Cardiac ventricle fibroblast (primary cell): ENCODE measurements at places on chromosomes 7 and 10. TPM values are rescaled to one million over a fixed set of nuclear protein-coding genes. Genes with fewer than 3 reads are reported as not detected.

The ANXA7 gene
- 55.0 and 56.0 TPM in 2 replicates for total RNA-seq

The CPN1 gene
- not detected in 2 replicates for total RNA-seq

The ZNF37A gene
- 13.0 and 15.3 TPM in 2 replicates for total RNA-seq

The CCDC7 gene
- total RNA-seq, result 4.6 and 7.4 TPM in 2 replicates

The CRHR2 gene
- not detected in 2 replicates for total RNA-seq

The FBXL13 gene
- 1.00 and 4.4 TPM in 2 replicates for total RNA-seq

The DOCK4 gene
- total RNA-seq, result 6.3 and 11.2 TPM in 2 replicates

The GPR26 gene
- total RNA-seq, result not detected in 2 replicates

The APBB1IP gene
- total RNA-seq, result 7.2 and 8.4 TPM in 2 replicates

The R3HCC1L gene
- total RNA-seq, result 5.0 and 10.0 TPM in 2 replicates

The CYP26A1 gene
- not detected in 2 replicates for total RNA-seq

The EPHB6 gene
- total RNA-seq, result 42.4 and 74.3 TPM in 2 replicates

The SLC26A3 gene
- not detected in 2 replicates for total RNA-seq

The NKX6-2 gene
- total RNA-seq, result not detected in 2 replicates

The CYP26C1 gene
- under 0.01 and 0.05 TPM in 2 replicates for total RNA-seq

The CPA1 gene
- not detected in 2 replicates for total RNA-seq

The MYL10 gene
- not detected in 2 replicates for total RNA-seq

The PDCD4 gene
- 80.8 and 81.2 TPM in 2 replicates for total RNA-seq

The AKR1C4 gene
- total RNA-seq, result not detected in 2 replicates

The GIMAP4 gene
- total RNA-seq, result 0.54 and 0.56 TPM in 2 replicates

The MSMB gene
- total RNA-seq, result not detected in 2 replicates

The LGI1 gene
- total RNA-seq, result not detected in 2 replicates

The DNAH11 gene
- not detected in 2 replicates for total RNA-seq

The SEMA4G gene
- total RNA-seq, result 0.94 and 1.8 TPM in 2 replicates

The CYP2E1 gene
- total RNA-seq, result 0.64 and 2.2 TPM in 2 replicates

The EEPD1 gene
- total RNA-seq, result 5.3 and 5.6 TPM in 2 replicates

The NRCAM gene
- total RNA-seq, result 26.5 and 33.5 TPM in 2 replicates

The HYAL4 gene
- not detected in 2 replicates for total RNA-seq

The HOXA1 gene
- total RNA-seq, result not detected in 2 replicates

The CFAP46 gene
- total RNA-seq, result 0.49 and 0.69 TPM in 2 replicates

The PRPS1L1 gene
- not detected in 2 replicates for total RNA-seq

The RP9 gene
- total RNA-seq, result 5.2 and 7.4 TPM in 2 replicates

The MNX1 gene
- total RNA-seq, result not detected in 2 replicates

The GNGT1 gene
- not detected in 2 replicates for total RNA-seq
